ENCODE measurements at places on chromosomes 1 and 21. TPM values are rescaled to one million over a fixed set of nuclear protein-coding genes. Genes with fewer than 3 reads are reported as not detected.

GRCh38 chr1:177780096-177780700 lies 189.7 kb downstream of the SEC16B start:
- H3K27me3 ChIP-seq = no peaks in the 10 kb centered on the region
- H3K4me3 ChIP-seq = no peak overlapping the region
- DNase-seq = peak; percentile 27

- H3K27ac ChIP-seq = no peak overlapping the region
- H3K36me3 ChIP-seq = no peaks in the 10 kb centered on the region
- H3K4me3 ChIP-seq = no peak overlapping the region
- no peaks in the 10 kb centered on the region for H3K27me3 ChIP-seq
Observed at GRCh38 chr1:79532555-79532954, 526.0 kb upstream of the ADGRL4 start.

- peak within 1 kb of the TSS; percentile 56 for H3K27ac ChIP-seq
- H3K27me3 ChIP-seq = peaks cover 8% of the 10 kb centered on the region
- DNase-seq = peak; percentile 49
- peaks cover 13% of the 10 kb centered on the region for H3K4me1 ChIP-seq
Observed at GRCh38 chr1:23483321-23484252, at the start of gene ASAP3. Gene ASAP3, minus strand, starts transcription at chr1:23484179. Its CDS starts 46 bp downstream, at chr1:23484133.

GRCh38 chr1:58585581-58586151 lies 8.6 kb upstream of the TACSTD2 start:
- H3K4me1 ChIP-seq = no peaks in the 10 kb centered on the region
- no peak overlapping the region for H3K4me3 ChIP-seq
- H3K27ac ChIP-seq = no peak overlapping the region
- no peak for DNase-seq

DNA sequence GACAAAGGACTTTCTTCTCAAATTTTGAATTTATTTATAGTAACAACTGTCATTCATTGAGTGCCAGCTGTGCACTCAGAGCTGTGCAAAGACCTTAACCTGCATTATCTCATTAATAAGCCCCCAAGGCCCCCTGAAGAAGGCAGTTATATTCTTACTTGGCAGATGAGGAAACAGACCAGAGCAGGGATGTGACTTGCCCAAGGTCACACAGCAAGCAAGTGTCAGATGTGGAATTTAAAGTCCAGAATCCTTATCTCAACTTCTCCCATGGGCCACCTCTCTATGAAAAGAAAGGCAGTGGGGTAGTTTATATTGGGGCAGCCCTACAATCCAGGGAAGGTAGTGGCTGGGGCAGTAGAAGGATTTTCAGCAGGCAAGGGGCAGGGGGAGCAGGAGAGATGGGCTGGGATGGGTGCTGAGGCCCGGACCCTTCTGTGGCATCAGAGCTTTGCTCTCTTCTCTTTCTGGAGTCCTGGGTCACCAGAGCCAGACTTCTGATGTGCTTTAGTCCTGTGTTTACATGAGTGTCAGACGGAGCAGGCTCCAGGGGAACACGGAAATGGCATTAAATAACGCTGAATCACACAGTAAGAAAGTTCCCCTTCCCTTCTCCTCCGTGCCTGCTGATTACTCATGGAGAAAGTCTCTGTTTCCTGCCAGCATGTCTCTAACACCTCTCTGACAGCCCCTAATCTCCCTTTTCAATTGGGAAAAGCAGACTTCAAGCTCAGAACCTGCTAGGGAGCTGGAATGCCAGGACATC lies 39.5 kb downstream of the EPHB2 start:
- peak; percentile 34 for DNase-seq
- H3K4me1 ChIP-seq = peaks cover 23% of the 10 kb centered on the region
- H3K36me3 ChIP-seq = peaks cover 2% of the 10 kb centered on the region
- H3K4me3 ChIP-seq = no peak overlapping the region

GRCh38 chr1:224427346-224427745 lies 7.3 kb downstream of the WDR26 start:
- no peak for DNase-seq
- H3K27ac ChIP-seq = no peak overlapping the region
- peaks cover 41% of the 10 kb centered on the region for H3K36me3 ChIP-seq
- no peak overlapping the region for H3K4me3 ChIP-seq

Gene GLIS1
- polyA plus RNA-seq = 0.58 TPM

DNA sequence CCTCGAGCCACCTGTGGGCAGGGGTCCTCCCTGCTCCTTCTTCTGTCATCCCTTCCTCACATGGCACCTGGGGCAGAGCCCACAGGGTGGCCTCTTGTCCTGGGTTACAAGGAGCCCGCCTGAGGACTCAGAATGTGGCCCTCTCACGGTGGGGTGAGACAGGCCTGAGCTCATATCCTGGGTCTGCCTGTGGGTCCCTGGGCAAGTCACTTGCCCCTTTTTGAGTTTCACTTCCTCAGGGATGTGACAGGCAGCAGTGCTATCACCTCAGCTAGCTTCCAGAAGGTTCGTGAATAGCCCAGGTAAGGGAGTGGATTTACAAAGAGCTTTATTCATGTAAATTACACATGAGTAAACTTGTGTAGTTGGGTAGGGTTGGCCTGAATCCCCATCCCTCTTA lies 33.5 kb downstream of the HTR6 start:
- H3K27ac ChIP-seq = no peak overlapping the region
- H3K4me1 ChIP-seq = no peaks in the 10 kb centered on the region
- no peak overlapping the region for H3K4me3 ChIP-seq
- no peaks in the 10 kb centered on the region for H3K27me3 ChIP-seq
- DNase-seq = no peak

- H3K27me3 ChIP-seq = no peaks in the 10 kb centered on the region
- no peak for DNase-seq
- no peak within 1 kb of the TSS for H3K4me3 ChIP-seq
- H3K27ac ChIP-seq = no peak within 1 kb of the TSS
- H3K36me3 ChIP-seq = no peaks in the 10 kb centered on the region
Observed at GRCh38 chr1:158289811-158290210, at the start of gene CD1C. Gene CD1C, plus strand, starts transcription at chr1:158289923. Its CDS starts 142 bp downstream, at chr1:158290065.

DNA sequence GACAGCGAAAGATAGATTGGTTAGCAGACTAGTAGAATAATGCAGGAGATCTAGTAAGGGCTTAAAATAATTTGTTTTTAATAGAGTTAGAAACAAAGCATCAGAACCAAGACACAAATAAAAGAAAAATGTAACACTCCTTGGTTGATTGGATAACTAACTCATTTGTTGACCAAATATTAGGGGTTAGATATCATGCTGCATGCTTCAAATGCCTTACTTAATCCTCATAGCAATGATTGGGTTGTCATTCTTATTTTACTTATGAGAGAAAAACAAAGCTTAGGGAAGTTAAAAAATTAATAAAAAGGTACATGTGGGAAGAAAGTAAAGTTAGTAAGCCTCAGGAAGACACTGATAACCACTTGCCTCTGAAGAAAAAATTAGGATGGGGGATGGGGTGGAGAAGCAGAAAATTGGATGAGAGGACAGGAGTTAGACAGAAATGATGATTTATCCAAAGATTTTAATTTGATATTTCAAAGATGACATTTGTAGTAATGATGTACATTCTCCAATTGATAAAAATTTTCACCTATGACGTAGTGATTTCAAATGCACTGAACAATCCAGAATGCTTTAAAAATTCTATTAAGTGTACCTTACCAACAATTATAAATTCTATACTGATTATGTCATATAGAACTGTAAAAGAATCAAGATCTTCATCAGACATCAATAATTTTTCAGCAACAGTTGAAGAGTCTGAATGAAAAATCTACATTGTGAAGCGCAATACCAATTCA lies 374.7 kb downstream of the COL11A1 start:
- no peaks in the 10 kb centered on the region for H3K27me3 ChIP-seq
- no peaks in the 10 kb centered on the region for H3K36me3 ChIP-seq
- no peak for DNase-seq
- no peaks in the 10 kb centered on the region for H3K4me1 ChIP-seq
- no peak overlapping the region for H3K27ac ChIP-seq

GRCh38 chr21:28089599-28090441 lies 902.9 kb downstream of the LTN1 start:
- no peaks in the 10 kb centered on the region for H3K36me3 ChIP-seq
- H3K4me1 ChIP-seq = peaks cover 4% of the 10 kb centered on the region
- no peaks in the 10 kb centered on the region for H3K27me3 ChIP-seq
- peak overlapping the region; percentile 59 for H3K4me3 ChIP-seq
- DNase-seq = peak; percentile 88

Gene UCHL5
- 32.7 TPM for polyA plus RNA-seq

GRCh38 chr1:225508538-225509375 lies 80.9 kb upstream of the LBR start:
- no peaks in the 10 kb centered on the region for H3K27me3 ChIP-seq
- H3K27ac ChIP-seq = no peak overlapping the region
- H3K36me3 ChIP-seq = peaks cover 15% of the 10 kb centered on the region
- no peak overlapping the region for H3K4me3 ChIP-seq
- no peaks in the 10 kb centered on the region for H3K4me1 ChIP-seq

DNA sequence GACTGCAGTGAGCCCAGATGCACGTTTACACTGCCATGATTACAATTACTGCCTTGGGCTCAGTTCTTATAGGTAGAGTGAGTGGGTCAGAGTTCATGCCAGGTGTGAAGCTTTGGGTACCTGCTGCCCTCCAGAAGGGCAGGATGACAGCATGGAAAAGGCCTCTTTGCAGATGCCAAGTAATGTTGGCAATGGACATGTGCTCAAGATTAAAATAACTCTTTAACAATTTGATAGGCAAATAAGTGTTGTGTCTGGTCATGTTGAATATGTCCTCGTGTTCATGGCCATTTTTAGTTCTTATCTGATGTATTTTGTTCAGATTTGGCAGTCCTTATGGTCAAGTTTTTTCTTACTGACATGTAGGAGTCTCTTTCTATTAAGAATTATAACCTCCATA lies 34.8 kb downstream of the S100B start:
- no peaks in the 10 kb centered on the region for H3K27me3 ChIP-seq
- no peaks in the 10 kb centered on the region for H3K4me1 ChIP-seq
- peaks cover 47% of the 10 kb centered on the region for H3K36me3 ChIP-seq
- no peak for DNase-seq

Gene KIRREL1
- polyA plus RNA-seq = 18.7 TPM

Gene PTGER3
- 8.1 TPM for polyA plus RNA-seq

- H3K27ac ChIP-seq = no peak overlapping the region
- no peaks in the 10 kb centered on the region for H3K36me3 ChIP-seq
- H3K4me1 ChIP-seq = peaks cover 11% of the 10 kb centered on the region
- H3K4me3 ChIP-seq = no peak overlapping the region
Observed at GRCh38 chr1:87150143-87150542, 178.5 kb upstream of the LMO4 start.

DNA sequence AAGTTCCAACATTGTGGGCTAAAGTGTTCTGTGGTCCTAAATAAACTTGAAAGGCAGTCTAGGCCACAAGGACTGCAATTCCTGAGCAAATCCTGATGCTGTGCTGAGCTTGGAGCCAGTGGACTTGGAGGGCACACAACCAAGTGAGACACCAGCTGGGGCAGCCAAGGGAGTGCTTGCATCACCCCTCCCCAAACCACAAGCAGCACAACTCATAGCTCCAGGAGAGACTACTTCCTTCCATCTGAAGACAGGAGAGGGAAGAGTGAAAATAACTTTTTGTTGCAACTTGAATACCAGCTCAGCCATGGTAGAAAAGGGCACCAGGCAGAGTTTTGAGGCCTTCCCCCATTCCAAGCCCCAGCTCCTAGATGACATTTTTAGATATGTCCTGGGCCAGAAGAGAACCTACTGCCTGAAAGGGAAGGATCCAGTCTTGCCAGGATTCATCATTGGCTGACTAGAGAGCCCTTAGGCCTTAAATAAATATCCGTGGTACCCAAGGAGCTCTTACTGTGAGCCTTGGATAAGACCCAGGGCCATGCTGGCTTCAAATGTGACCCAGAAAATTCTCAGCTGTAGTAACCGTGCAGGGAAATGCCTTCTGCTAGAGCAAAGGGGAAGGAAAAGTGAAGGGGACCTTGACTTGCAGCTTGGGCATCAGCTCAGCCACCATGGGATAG lies 35.4 kb upstream of the LRRC8B start:
- DNase-seq = no peak
- no peaks in the 10 kb centered on the region for H3K4me1 ChIP-seq
- H3K27ac ChIP-seq = no peak overlapping the region
- H3K4me3 ChIP-seq = no peak overlapping the region
- no peaks in the 10 kb centered on the region for H3K36me3 ChIP-seq

DNA sequence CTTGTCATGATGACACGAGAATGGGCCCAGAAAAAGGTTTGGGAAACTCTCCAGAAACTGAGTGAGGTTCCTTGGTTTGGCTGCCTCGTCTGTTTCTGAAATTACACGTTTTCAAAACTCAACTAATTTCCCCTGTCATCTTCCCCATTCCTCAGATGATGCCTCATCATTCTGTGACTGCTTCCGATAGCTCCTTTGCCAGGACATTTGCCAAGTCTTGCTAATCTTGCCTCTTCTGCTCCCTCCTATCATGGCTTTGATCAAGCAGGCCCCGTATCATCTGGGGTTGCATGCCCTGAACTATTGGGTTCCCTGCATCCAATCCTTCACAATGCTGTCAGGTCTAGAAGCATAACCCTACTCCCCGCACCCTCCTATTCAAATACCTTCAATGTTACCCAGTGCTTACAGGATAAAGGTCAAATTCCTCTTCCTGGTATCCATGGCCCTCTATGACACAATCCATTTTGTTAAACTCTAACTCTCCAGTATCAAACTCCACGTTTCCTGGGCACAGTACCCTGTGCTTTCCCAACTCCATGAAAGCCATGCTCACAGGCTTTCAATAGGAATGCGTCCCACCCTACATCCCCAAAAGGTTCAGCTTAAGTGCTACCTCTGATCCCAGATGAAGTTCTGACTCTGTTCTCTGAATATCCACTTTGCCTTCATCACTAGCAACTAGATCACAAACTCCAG lies 22.2 kb upstream of the TMEM200B start:
- no peak overlapping the region for H3K4me3 ChIP-seq
- DNase-seq = peak; percentile 94
- H3K4me1 ChIP-seq = peaks cover 18% of the 10 kb centered on the region

Gene CRNN
- polyA plus RNA-seq = not detected

Gene SLC44A5
- 3.7 TPM for polyA plus RNA-seq

DNA sequence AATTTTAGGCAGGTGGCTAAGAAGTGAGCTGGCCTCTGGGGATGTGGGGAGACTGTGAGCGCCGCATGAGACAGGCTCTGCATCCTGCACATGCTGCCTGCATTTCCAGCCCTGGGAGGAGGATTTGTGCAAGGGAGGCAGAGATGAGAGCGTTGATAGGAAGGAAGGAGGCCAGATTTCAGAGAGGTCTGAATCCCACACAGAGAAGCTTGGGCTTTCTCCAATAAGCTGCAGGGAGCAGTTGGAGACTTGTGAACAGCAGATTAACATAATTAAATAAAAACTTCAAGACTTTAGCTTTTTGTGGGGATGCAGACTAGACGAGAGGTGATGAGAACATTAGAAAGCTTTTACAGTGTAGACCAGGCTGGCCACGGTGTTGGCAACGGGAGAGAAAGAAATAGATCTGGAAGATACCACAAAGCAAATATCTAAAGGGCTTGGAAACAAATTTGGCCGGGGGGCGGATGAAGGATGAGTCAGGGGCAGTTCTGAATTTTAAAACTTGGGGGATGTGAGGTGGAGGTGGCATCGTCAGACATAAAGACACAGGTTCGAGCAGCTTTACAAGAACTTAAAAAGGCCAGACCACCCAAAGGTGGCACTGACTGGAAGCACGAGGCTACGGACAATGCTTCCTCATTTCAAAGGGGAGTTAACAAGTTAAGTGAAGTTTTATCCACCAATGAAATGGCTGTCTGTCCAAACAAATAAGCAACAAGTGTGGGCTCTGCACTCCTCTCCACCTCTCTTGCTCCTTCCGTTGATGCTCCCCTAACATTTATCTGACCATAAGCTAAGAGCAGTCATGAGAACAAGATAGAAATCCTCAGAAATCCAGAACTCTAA lies 57.0 kb downstream of the HIVEP3 start:
- H3K27me3 ChIP-seq = peaks cover 21% of the 10 kb centered on the region
- H3K4me3 ChIP-seq = no peak overlapping the region
- DNase-seq = no peak
- H3K27ac ChIP-seq = no peak overlapping the region
- H3K4me1 ChIP-seq = no peaks in the 10 kb centered on the region

Gene BTG2
- 191 TPM for polyA plus RNA-seq

Measured in large intestine (tissue), 12 donors.